ENCODE measurements at places on chromosomes 6 and 20. TPM values are rescaled to one million over a fixed set of nuclear protein-coding genes. Genes with fewer than 3 reads are reported as not detected.

Gene TFAP2D
- not detected for total RNA-seq

Gene SCRT2
- not detected for total RNA-seq

Gene POU5F1
- 0.09 TPM for total RNA-seq

Gene SLC17A3
- total RNA-seq, result not detected

Gene CLVS2
- under 0.01 TPM for total RNA-seq

Gene SOX18
- total RNA-seq, result not detected

Gene INSM1
- not detected for total RNA-seq

Gene PTK7
- 141 TPM for total RNA-seq

Gene RNF217
- 16.8 TPM for total RNA-seq

Gene MCCD1
- total RNA-seq, result not detected

Gene HSPA12B
- total RNA-seq, result 0.46 TPM

Gene TRIM40
- total RNA-seq, result not detected

Gene WFDC11
- not detected for total RNA-seq

Gene CLIC5
- not detected for total RNA-seq

Gene ENPP3
- 0.37 TPM for total RNA-seq

Gene C20orf204
- total RNA-seq, result 0.92 TPM

Gene KCTD20
- total RNA-seq, result 47.6 TPM

Gene CDKN1A
- total RNA-seq, result 542 TPM

Gene KHDC1L
- total RNA-seq, result not detected

Gene CRISP3
- not detected for total RNA-seq

Gene HTR1E
- not detected for total RNA-seq

Gene FOXC1
- 0.28 TPM for total RNA-seq

Gene SAPCD1
- 0.28 TPM for total RNA-seq

Gene PNPLA1
- total RNA-seq, result under 0.01 TPM

Gene CSE1L
- 41.5 TPM for total RNA-seq

Gene HACE1
- 18.1 TPM for total RNA-seq

Gene AIF1
- not detected for total RNA-seq

Gene GMDS
- total RNA-seq, result 5.2 TPM

Gene HSPA1L
- 1.7 TPM for total RNA-seq

Gene TMEM170B
- total RNA-seq, result 2.1 TPM

Gene ZBTB46
- total RNA-seq, result 9.7 TPM

Gene CTCFL
- total RNA-seq, result not detected

Gene CEP162
- 8.0 TPM for total RNA-seq

Gene COX4I2
- not detected for total RNA-seq

Gene SPTLC3
- 2.8 TPM for total RNA-seq

Gene LHFPL5
- total RNA-seq, result not detected

Gene TSPO2
- not detected for total RNA-seq

Gene ANGPT4
- not detected for total RNA-seq

Gene TRIM15
- not detected for total RNA-seq

Gene CST2
- 0.71 TPM for total RNA-seq

Gene ALDH5A1
- 0.28 TPM for total RNA-seq

Gene PTPRA
- 27.9 TPM for total RNA-seq

Gene PRPF6
- total RNA-seq, result 57.0 TPM

Gene IGF2R
- 137 TPM for total RNA-seq

Gene EFCAB8
- total RNA-seq, result 0.28 TPM

Gene SIRPB1
- total RNA-seq, result 0.71 TPM

Gene TJAP1
- total RNA-seq, result 9.3 TPM

Gene SMPDL3A
- 196 TPM for total RNA-seq

Gene APCDD1L
- 7.0 TPM for total RNA-seq

Gene GDAP1L1
- total RNA-seq, result under 0.01 TPM

Gene RSPO4
- total RNA-seq, result not detected

Gene PI16
- total RNA-seq, result 0.43 TPM
